Mesangial cell (primary cell): ENCODE measurements at places on chromosomes 7 and 10. TPM values are rescaled to one million over a fixed set of nuclear protein-coding genes. Genes with fewer than 3 reads are reported as not detected.

Gene CDH23
- under 0.01 and 0.13 TPM in 2 replicates for total RNA-seq

Gene CXCL12
- 0.81 and 4.7 TPM in 2 replicates for total RNA-seq

Gene RADIL
- total RNA-seq, result 0.63 and 1.3 TPM in 2 replicates

Gene C10orf120
- not detected in 2 replicates for total RNA-seq

Gene CYP3A7
- total RNA-seq, result not detected in 2 replicates

Gene COL13A1
- total RNA-seq, result 2.3 and 7.3 TPM in 2 replicates

Gene ATOH7
- total RNA-seq, result 0.13 and 0.16 TPM in 2 replicates

Gene TEX47
- total RNA-seq, result not detected in 2 replicates

Gene MSS51
- 0.76 and 0.81 TPM in 2 replicates for total RNA-seq

Gene VPS37D
- total RNA-seq, result 1.8 and 8.5 TPM in 2 replicates

Gene PRRT4
- 0.13 TPM in 1 of 2 replicates, not detected in the other for total RNA-seq

Gene GPR15LG
- 1.1 TPM in 1 of 2 replicates, not detected in the other for total RNA-seq

Gene ZNF107
- total RNA-seq, result 1.9 and 2.8 TPM in 2 replicates

Gene RARRES2
- total RNA-seq, result 3.3 and 34.4 TPM in 2 replicates

Gene GRM3
- total RNA-seq, result not detected in 2 replicates

Gene SLC18A3
- total RNA-seq, result under 0.01 and 0.13 TPM in 2 replicates

Gene C10orf62
- total RNA-seq, result 0.13 TPM in 1 of 2 replicates, not detected in the other

Gene CALML3
- not detected in 2 replicates for total RNA-seq

Gene CYP2E1
- 0.16 and 0.38 TPM in 2 replicates for total RNA-seq

Gene ZNF722
- not detected in 2 replicates for total RNA-seq

Gene CALHM1
- total RNA-seq, result not detected in 2 replicates

Gene MEIG1
- not detected in 2 replicates for total RNA-seq

Gene AMPH
- total RNA-seq, result 0.49 and 0.51 TPM in 2 replicates

Gene TMEM106B
- 30.8 and 48.4 TPM in 2 replicates for total RNA-seq

Gene PNLIPRP3
- not detected in 2 replicates for total RNA-seq

Gene CTAGE8
- total RNA-seq, result 0.38 and 1.6 TPM in 2 replicates

Gene A1CF
- not detected in 2 replicates for total RNA-seq

Gene SAMD9L
- under 0.01 and 0.25 TPM in 2 replicates for total RNA-seq

Gene ZNF485
- total RNA-seq, result 1.5 and 2.9 TPM in 2 replicates

Gene SLC13A4
- total RNA-seq, result not detected in 2 replicates

Gene KAZALD1
- total RNA-seq, result 0.49 and 4.9 TPM in 2 replicates

Gene CUL1
- total RNA-seq, result 26.4 and 39.9 TPM in 2 replicates

Gene EFCAB10
- total RNA-seq, result not detected in 2 replicates

Gene NUPR2
- total RNA-seq, result 0.38 TPM in 1 of 2 replicates, not detected in the other

Gene SFTPA1
- total RNA-seq, result not detected in 2 replicates

Gene EPO
- not detected in 2 replicates for total RNA-seq
